Activated CD4-positive, CD25-positive, alpha-beta regulatory T cell treated with anti-CD3 and anti-CD28 coated beads, Interleukin-2, amount 50 U/mL, for 72 hours (primary cell): ENCODE measurements at places on chromosomes 5 and 9.

GRCh38 chr5:132099076-132099748 is 25.6 kb downstream of the CSF2 start:
- no peak for DNase-seq

DNA sequence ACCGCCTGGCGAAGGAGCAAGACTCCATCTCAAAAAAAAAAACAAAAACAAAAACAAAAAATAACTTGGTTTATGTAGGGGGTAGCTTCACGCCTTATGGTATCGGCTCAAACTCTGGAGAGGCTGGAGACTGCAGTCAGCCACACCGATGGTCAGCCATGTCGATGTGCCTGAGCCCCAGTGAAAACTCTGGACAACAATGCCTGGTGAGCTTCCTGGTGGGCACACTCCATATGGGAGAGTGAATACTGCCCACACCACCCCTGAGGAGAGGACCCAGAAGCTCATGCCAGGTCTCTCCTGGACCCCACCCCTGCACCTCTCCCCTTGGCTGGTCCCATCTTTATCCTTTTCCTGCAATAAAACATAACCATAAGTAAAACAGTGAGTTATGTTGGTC is 19.6 kb downstream of the IPPK start:
- DNase-seq: no peak

DNA sequence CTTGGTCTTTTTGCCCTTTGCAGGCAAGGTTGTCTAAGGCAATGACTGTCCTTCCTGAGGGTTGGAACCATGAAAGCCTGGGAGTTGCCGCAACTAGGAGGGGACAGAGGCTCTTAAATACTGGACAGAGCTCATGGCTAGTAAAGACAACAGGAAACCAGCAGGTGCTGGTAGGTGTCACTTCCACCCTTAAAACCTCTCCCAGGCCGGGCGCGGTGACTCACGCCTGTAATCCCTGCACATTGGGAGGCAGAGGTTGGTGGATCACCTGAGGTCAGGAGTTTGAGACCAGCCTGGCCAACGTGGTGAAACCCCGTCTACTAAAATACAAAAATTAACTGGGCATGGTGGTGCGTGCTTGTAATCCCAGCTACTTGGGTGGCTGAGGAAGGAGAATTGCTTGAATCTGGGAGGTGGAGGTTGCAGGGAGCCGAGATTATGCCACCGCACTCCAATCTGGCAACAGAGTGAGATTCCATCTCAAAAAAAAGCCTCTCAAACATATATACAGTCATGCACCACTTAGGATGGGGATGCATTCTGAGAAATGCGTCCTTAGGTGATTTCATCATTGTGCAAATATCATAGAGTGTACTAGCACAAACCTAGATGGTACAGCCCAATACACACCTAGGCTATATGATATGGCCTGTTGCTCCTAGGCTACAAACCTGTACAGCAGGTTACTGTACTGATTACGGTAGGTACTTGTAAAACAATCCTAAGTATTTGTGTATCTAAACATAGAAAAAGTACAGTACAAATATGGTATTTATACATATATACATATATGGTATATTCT is 102.7 kb downstream of the HSPA4 start:
- DNase-seq: no peak

DNA sequence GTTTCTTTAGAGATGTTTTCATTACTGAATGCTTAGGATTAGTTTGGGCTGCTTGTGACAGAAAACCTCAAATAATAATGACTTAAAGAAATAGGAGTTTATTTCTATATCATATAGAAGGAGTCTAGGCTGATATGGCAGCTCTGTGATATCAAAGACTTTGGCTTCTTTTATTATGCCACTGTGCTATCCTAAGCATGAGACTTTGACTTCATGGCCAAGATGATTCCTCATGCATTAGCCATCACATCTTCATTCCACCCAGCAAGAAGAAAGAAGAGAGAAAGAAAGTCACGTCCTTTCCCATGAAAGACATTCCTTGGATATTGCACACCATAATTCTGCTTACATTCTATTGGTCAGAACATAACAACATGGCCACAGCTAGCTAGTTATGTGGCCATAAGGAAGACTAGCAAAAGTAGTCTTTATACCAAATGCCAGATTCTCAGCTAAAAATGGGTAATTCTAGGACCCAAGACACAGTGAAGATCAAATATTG is 76.2 kb downstream of the DAPK1 start:
- no peak for DNase-seq

DNA sequence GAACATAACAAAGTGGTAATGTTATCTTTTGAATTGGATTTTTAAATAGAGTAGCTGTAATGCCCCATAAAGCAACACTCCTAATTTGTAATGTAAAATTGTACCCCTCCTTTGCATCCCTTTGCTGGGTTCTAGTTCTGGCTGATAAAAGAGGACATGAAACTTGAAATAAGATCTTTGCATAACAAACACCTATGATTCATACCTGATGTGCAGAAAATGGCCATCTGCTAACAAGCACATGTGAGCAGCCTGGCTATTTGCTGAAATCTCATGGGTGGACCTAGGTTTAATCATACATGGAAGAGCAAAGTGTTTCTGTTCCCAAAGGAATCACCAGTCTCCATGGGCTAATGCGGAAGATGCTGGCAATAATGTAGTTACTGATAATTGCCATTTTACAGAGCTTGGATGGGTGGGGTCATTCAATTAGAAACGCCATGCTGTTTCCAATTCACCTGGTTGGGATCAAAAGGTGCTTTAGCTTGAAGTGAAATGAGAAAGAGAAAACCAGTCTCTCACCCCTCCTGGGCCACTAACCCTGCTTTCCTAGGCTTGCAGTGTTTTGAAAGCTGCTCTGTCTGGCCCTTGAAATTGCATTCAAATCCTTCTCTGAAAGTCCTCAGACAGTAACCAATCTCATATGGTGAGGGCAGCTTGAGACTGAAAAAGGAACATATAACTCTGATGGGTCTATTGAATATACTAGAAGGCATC is 585.1 kb downstream of the TLE4 start:
- no peak for DNase-seq

GRCh38 chr5:131322926-131323325 is 59.1 kb downstream of the CDC42SE2 start:
- DNase-seq: no peak

DNA sequence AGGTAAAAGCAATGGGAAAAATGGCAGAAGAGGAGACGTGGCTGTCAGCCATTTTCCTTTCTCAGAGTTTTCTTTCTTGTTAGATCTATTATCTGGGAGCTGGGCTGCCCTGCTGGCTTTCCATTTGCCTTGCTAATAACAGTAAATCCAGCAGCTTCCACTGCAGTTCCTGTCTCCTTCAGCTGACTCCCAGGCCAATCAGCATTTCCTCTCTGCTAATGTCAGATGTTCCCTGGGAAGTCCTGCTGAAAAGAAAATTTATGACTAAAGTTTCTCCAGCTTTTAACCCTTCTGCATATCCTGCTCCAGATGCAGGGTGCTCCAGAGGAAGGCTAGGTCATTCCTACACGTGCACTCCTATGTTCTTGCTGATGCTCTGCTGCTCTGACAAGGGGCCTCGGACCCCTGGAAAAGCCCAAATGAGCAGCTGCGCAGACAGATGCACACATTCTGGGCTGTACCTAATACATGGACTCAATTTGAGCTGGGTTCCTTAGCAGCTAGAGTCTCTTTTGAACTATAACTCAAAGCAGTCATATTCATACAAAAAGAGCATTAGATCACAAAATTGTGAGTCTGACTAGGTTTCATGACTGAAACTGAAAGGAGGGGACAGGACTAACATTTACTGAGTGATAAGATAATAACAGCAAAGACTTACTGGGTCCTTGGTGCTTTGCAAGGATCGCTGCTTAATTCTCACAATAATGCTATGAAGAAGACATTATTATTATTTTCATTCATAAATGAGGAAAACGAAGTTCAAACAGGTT is 182.2 kb downstream of the MAPKAP1 start:
- DNase-seq: no peak

DNA sequence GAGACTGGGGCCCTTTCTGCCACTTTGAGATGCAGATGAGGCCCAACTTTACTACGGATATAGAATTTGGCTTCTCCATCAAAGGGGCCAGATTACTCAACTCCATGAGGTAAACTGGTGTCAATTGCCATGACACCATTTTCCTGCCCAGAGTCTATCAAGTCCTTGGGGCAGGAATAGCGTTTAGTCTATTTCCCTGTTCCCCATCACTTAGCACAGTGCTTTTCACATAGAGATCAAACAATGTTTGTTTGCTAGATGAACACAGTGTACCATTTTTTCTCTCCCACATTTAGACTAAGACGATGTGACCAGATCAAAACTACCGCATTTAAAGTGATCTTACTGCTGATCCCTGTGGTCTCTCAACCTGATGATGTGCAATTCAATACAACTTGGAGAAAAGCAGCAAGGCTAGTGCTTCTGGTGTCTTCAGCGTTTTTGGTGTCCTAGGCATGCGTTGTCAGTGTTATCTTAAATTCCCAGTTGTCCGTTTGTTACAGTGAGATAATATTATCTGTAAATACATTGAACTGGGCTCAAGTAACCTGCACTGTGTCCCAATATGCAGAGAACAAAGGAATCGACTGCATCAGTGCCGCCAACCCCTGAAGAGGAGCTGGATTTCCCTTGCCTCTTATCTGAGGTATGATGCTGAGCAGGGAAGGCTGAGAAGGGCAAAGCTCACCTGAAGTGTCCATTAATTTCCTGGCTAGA is 446.2 kb downstream of the PLK2 start:
- no peak for DNase-seq

DNA sequence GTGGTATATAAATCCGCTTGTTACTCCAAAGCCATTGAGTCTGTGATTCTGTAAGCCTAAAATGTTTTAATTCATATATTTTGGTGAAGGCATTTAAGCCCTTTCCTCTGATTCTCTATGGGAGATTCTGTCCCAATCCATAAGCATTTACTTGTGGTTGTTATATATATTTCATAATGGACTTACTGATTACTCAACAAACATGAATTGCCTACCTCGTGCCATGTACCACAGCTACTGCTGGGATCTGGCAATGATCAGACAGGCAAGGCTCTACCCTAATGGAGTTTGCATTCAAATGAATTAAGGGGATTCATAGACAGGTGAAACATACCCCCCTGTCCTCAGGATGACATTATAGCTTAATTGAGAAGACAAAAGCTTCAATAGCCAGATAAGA is 54.5 kb downstream of the C9orf152 start:
- DNase-seq: no peak

DNA sequence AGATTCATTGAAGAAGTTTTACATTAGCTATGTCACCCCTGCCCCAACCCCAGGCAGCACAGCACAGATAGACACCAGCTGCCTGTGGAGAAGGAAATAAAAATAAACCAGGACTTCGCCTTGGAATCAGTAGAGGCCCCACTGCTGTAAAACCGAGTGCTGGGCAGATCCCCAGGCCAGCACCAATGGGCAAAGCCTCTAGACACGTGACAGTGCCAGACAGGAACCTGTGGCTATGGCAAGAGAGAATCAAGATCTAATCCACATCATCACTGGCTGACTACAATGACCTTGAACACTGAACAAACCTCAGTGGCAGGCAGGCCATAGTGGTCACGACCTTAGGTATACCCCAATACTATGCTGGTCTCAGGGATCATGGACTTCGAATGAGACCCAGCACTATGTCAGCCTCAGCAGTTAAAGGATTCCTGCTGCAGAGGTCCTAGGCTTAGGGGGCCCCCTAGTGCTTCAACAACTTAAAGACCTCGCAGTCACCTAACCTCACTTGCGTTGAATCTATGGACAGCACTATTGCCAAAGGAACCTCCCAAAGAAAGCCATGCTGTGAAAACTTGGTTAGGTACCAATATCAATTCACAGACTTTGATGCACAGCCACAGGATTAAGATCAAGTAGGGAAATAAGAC is 2118.6 kb upstream of the C9orf72 start:
- no peak for DNase-seq

GRCh38 chr9:95124582-95125367 is 192.7 kb downstream of the FANCC start:
- DNase-seq: no peak

- no peak for DNase-seq
Measured at GRCh38 chr9:95249986-95250385, 67.5 kb downstream of the FANCC start.

DNA sequence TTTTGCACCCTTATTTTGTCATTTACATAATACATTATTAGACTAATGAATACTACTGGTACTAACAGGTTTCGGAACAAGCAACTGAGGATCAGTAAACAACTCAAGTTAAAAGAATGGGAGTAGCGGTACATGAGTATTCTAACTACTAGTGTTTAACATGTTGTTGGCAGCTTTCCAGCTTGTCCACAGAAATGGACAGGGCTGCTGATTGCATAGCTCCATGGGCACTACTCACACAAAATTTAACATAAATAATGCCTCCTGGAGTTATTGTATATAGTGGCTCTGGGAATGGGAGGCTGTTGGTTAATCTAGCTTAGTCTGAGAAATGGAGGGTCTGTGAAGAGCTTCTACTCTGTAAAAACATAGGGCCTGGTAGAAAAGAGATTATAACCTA is 6.7 kb downstream of the NCBP1 start:
- no peak for DNase-seq

- no peak for DNase-seq
Measured at GRCh38 chr5:44932922-44933585, 124.3 kb downstream of the MRPS30 start.

GRCh38 chr5:52963636-52964035 is 25.5 kb upstream of the ITGA2 start:
- no peak for DNase-seq

- no peak for DNase-seq
Measured at GRCh38 chr9:114929201-114929600, 1.2 kb downstream of the TNFSF8 start.

DNA sequence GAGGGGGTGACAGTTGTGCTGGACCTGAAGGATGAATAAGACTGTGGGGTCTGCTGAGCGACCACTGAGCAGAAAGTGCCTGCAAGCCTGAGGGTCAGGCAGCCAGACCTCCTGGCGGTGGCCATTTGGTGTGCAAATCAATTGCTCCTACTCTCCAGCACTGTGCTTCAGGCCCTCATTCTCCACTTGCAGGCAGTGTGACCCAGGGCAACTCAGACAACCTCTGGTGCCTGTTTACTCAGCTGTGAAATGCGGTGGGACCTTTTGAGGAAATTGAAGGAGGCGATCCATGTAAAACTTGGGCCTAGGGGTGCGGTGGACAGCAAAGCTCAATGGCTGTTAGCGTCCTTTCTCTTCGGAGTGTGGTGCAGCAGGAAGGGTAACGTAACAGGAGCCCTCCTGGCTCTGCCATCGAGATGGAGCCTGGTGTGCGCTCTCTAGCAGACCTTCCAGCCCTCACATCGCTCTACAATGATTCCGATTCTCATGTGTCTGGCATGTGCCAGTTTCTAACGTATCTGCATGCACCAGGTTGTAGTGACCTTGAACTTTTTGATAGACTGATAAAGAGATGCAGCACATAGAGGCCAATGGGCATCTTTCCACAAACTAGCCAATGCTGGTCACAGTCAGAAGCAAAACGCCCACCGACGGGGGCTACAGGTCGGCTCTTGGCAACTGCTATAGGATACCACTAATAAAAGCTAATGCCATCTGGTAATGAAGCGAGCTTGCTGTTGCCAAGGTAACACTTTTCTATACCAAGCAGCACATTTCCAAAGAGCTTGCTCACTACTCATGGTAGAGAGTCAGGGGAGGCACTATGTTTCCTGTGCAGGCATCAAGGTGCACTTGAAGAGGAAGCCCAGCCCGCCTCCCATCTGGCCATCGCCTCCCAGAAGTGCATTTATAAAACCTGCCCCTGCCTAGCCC is 159.7 kb upstream of the RAPGEF1 start:
- no peak for DNase-seq

GRCh38 chr5:55895346-55895745 is 44.2 kb downstream of the IL31RA start:
- DNase-seq: no peak

- no peak for DNase-seq
Measured at GRCh38 chr5:89211836-89212235, 328.9 kb upstream of the MEF2C start.
